ENCODE measurements at places on chromosomes 16 and 17.

DNA sequence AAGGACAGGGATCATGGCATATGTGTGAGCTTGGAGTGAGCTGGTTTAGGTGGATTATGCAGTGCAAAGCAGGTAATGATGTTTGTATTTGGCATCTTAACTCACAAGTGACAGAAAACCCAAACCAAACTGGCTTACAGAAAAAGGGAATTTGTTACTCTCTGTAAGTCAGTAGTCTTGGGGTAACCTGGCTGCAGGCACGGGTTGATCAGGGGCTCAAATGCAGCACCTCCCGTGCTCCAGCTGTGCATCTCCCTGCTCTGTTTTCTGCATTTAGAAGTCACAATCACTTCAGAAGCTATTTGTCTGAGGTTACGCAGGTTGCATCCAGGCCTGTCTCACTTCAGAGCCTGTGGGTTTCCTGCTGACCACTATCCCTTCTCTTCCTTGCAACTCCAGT lies 354.3 kb downstream of the CPPED1 start:
- no peak for DNase-seq

GRCh38 chr16:86377251-86378022 lies 132.9 kb upstream of the FOXF1 start:
- DNase-seq, result no peak

DNA sequence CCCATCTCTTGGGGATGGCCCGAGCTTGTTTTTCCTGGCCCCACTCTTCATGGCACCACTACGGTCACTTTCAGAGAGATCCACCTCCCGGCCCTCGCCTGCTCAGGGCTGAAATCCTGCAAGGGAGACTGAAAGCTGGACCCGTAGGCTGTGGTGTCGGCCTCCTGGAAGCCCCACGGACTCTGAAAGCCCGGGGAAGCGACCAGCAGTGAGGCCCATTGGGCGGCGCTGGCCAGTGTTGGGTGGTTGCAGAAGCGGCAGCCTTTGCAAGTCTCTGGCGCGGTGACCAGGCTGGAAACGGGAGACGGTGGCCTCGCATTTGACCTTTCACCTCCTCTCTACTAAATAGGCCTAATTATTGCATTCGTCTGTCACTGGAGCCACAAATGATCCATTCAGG lies 186.0 kb upstream of the FOXF1 start:
- no peak for DNase-seq

DNA sequence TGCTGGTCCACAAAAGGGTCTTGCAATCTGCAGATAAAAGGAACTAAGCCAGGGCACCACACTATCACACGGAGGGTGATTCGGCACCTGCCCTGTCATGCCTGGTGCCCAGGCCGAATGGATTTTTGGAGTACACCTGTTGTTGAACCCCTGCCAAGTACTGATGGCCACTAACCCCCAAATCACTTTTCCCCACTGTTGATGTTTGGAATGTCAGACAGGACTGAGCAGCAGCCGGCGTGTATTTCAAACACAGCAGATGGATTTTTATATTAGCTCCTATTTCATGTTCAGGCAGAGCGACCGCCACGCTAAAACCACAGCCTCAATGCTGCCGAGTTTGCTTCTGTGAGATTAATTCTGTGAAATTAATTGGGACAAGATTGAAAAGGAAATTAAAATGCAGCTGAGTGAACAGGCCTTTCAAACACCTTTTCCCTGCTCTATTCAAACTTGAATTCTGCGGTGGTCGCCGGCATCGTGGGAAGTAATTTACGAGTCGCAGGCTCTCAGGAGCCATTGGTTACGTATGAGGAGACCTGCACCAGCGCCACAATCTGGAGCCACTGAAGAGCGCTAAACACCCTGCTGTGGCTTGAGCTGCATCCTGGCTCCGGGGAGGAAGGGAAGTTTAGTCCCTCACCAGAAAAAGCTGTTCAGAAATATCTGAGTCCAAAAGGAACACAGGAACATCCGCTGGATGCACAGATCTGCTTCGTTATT lies 48.5 kb downstream of the SNX11 start:
- no peak for DNase-seq

- DNase-seq, result no peak
Measured at GRCh38 chr17:4609761-4610160, 25.4 kb downstream of the SMTNL2 start.

- no peak for DNase-seq
Measured at GRCh38 chr17:77957235-77957856, 1.2 kb upstream of the TNRC6C start.

DNA sequence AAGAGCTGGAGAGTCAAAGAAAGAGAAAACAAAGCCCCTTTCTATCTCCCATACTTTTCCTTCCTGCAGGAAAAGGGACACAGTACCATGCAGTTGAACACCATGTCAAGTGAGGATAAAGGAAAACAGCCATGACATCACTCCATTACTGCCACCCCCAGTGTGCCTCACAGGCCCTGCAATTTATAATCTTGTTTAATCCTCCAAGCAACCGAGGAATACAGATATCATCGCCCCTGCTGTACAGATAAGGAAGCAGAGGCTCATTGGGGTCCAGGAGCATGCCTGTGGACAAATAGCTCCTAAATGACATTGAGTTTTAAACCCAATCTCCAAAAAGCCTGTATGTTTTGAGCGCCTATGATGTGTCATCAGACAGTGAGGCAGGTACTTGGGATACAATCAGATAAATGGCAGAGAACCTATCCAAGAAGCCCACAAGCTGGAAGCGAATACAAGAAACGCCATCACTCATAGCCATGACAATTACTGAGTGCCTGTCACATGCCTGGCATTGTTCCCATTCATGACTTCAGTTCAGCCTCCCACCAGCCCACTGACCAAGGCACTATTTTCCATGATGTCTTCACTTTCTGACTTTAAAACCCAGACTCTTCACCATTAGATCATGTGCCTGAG lies 45.5 kb downstream of the CPPED1 start:
- no peak for DNase-seq
